ENCODE measurements at places on chromosomes 11 and 22.
A peak's percentile ranks its signal among the peaks of the same experiment; 100 is the strongest.

DNA sequence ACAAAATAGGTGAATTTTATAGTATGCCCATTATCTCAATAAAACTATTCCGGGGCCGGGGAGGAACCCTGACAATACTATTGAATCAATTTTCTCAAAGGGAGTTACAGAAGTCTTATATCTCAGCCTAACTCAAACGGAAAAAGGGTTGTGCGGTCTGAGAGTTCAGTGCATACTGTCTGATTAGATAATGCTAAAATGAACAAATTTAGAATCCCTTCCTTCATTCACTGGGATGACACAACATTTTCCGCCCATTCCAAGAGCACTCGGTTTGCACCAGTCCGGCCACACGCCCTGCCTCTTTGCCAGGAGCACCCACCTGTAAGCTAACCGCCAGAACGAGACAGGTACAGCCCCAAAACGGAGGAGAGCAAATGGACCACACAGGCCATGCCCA lies 50.0 kb upstream of the NFRKB start:
- DNase-seq, result no peak

GRCh38 chr11:6681949-6682348 lies 1.2 kb downstream of the MRPL17 start:
- DNase-seq, result no peak

DNA sequence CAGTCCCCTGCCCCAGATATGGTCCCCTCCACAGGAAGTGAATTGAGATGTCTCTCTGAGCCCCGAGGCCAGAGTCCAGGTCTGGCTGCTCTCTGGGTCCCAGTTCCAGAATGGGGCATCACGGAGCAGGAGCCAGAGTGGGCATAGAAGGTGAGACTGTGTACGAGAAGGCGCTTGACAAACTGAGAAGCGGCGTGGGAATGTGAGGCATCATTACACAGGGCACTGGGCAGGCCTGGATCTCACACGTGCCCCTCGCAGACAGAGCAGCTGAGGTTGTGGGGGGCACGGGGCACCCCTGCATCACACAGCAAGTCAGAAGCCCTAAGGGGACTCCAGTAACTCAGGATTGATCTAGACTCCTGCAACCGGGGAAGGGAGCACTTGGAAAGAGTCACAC lies 9.2 kb downstream of the STARD10 start:
- no peak for DNase-seq

DNA sequence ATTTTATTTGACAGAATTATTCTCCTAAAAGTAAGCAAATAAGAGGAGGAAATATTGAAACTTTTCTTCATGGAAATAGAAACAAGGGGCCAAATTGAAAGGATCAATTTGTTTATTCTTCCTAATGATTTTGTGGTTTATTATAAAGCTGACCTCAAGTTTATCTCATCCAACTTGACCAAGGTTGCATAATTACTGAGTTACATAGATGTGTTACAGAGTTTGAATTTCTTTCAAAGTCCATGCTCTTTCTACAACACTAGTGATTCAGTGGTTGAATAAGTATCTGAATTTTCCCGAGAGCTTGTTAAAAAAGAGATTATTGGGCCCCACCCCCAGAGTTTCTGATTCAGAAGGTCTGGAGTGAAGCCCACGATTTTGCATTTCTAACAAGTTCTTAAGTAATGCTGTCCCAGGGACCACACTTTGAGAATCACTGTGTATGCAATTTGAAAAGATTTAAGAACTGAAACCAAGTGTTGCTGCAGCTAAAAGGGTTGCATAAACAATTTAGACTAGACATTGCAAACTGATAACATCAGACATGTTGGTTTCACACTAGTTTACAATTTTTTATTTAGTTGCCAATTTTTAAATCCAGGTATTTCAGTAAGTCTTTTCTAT lies 485.7 kb upstream of the ANO5 start:
- DNase-seq, result no peak

GRCh38 chr11:34957206-34957605 lies 40.8 kb downstream of the PDHX start:
- DNase-seq, result no peak

DNA sequence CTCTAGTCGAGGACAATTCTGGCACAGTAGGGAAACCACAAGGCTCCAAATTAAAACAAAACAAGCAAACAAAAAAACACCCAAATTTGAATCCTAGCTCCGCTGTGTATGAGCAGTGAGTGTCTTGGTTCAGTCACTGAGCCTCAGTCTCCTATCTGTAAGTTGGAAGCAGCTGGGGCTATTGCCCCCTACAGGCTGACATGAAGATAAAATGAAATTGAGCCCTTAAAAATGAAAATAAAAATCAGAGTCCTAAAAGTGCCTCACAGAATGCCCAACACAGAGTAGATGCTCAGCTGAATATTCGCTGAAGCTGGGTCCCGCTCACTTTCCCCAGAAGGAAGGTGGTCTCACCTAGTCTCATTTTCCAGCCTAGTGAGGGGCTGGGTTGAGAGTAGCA lies 65.2 kb downstream of the PDE2A start:
- no peak for DNase-seq

GRCh38 chr11:13885083-13885482 lies 77.4 kb upstream of the SPON1 start:
- no peak for DNase-seq

- no peak for DNase-seq
These were observed 6.6 kb downstream of the PLEKHB1 start for GRCh38 chr11:73652856-73653559.

GRCh38 chr22:24578355-24579257 lies 14.3 kb downstream of the LRRC75B start:
- no peak for DNase-seq

DNA sequence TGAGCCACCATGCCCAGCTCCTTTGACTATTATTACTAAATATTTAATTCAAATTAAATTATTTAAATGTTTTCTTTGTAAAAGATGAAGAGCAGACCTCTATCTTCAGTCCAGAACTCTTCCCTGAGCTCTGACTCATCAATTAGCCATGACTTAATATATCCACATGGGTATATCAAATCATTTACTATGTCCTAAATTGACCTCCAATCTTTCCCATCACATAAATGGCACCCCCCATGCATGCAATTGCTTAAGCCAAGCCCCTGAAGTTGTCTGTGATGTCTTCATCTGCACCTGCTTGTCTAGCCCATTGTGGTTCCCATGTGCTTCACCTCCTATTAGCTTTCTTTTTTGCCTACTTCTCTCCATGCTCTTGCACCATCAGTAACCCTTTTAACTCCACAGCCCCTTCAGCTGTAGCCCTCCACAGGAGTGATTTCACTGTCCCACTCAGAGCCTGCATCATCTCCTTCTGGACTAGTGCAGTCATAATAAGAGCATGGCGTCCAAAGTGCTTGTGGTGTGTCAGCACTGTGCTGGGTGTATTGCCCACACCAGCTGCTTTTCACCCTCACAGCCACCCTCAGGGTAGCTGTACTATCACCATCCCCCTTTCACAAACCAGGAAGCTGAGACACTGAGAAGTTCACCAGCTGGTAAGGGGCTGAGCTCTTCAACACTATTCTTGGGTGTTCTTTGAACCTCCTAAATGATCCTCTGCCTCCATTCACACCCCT lies 11.8 kb upstream of the THY1 start:
- DNase-seq, result no peak

DNA sequence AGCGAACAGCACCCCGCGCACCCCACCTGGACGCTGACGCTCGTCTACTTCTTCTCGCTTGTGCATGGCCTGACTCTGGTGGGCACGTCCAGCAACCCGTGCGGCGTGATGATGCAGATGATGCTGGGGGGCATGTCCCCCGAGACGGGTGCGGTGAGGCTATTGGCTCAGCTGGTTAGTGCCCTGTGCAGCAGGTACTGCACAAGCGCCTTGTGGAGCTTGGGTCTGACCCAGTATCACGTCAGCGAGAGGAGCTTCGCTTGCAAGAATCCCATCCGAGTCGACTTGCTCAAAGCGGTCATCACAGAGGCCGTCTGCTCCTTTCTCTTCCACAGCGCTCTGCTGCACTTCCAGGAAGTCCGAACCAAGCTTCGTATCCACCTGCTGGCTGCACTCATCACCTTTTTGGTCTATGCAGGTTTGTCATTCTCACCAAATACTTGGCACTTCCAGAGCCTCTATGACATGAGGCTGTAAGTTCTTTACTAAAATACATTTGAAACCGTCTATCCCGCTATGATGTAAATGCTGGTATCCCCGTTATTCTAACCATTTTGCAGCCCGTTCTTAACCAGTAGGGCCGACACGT lies 535 bp downstream of the AQP11 start:
- DNase-seq, result no peak

- peak; percentile 9 for DNase-seq
These were observed 944 bp downstream of the C11orf86 start for GRCh38 chr11:66976028-66976467.

DNA sequence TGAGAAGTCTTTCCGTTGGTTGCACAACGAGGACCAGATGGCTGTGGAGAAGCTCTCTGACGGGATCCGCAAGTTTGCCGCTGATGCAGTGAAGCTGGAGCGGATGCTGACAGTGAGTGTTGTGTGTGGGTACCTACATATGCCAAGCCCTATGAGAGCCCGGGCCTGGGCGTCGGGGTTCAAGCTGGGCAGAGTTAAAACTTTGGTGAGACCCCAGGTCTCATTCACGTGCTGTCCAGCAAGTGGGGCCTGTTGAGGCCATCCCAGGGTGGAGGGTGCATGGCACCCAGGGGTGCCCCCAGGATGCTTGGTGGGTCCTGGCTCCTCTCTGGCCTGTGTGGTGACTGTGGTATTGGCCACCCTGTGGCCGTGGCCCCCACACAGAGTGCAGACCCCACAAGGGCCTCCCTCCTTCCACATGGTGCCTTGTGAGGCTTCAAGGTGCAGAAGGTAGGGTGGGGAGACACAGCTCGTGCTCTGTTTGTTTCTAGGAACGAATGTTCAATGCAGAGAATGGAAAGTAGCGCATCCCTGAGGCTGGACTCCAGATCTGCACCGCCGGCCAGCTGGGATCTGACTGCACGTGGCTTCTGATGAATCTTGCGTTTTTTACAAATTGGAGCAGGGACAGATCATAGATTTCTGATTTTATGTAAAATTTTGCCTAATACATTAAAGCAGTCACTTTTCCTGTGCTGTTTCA lies 12.8 kb downstream of the GATD1 start:
- no peak for DNase-seq

DNA sequence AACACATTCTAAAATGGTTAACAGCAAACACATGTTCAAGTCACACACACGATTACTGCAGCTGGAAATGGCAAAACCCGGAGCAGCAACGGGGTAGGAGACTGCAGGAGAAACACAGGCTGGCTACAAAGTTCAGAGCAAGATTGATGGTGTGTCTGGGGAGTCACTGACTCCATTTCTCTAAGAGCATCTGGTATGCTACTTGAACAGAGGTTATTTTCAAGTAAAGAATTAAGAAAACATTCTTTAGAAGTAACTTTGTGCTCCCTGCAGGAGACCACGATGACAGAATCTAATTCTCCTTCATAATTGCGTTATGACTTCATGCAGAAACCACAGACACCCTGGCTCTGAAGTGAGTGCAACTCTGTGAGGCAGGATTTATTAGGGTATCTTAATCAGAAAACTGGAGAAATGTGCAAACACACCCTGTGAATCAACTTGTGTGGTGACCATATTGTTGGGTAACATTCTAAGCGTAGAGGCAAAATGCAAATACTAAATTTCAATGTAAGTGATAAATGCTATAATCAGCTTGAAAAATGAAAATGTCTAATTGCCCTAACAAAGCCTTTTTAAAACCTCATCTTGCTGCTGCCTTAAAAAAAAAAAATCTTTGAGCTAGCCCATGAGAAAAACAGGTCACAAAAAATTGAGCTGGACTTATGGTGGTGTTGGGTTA lies 303.0 kb downstream of the CADM1 start:
- DNase-seq, result no peak
